Activated CD4-positive, alpha-beta T cell treated with anti-CD3 and anti-CD28 coated beads, Interleukin-2, amount 50 U/mL, for 48 hours (primary cell): ENCODE measurements at places on chromosomes 6 and 20.

GRCh38 chr20:8127553-8128255, 4.4 kb upstream of the PLCB1 start:
- DNase-seq = no peak

DNA sequence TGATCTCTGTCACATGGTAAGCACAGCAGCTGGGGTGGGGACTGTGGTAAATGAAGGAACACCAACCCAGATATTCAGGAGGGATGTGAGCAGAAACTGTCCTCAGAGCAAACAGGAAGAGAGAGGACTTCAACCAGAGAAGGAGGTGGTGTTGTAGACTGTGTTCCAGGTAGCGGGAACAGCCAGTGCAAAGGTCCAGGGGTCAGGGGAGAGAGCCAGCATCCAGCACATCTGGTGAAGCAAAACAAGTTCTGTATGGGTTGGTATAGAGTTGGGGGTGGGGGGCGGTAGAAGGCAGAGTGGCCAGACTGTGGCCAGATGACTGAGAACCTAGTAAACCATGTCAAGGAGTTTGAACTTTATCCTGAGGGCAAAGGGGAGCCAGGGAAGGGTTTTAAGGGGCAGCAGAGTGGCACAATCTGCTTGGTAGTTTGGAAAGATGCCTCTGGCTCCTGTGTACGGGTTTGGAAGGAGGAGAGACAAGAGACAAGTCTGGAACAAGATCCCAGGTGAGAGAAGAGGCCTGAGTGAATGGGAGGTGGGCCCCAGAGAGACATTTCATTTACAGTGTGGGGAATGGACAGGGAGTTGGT, 27.8 kb upstream of the TTPAL start:
- no peak for DNase-seq

- no peak for DNase-seq
These were observed 33.2 kb downstream of the COL21A1 start for GRCh38 chr6:56214041-56214702.

GRCh38 chr6:21381331-21381963, 212.1 kb upstream of the SOX4 start:
- DNase-seq = no peak

GRCh38 chr6:33088258-33088930, 12.6 kb downstream of the HLA-DPB1 start:
- no peak for DNase-seq

- DNase-seq = no peak
These were observed 7.1 kb upstream of the UST start for GRCh38 chr6:148739822-148740128.

DNA sequence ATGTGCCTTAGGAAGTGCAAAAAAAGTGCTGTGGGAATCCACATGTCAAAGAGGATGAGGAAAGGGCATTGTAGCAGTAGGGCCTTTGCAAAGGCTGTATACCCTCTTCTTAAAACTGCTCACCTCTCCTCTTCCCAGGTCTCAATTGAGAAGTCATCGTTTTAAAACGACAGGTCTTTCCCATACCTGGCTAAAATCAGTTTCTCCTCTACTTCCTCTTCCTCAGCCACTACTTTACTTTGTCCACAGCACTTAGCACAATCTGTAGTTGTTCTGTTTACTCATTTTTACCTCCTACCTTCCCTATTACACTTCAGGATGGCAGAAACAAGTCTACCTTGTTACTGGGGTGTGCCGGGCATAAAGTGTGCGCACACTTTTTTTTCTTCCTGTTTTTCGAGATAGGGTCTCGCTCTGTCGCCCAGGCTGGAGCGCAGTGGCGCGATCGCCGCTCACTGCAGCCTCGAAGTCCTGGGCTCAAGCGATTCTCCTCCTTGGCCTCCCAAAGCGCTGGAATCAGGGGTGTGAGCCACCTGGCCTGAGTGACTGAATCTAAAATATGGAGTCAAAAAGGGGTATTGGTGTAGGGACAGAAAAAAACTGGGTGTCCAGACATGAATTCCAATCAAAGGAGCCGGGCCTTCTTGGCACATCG, 9.8 kb upstream of the ELOVL5 start:
- DNase-seq = no peak

DNA sequence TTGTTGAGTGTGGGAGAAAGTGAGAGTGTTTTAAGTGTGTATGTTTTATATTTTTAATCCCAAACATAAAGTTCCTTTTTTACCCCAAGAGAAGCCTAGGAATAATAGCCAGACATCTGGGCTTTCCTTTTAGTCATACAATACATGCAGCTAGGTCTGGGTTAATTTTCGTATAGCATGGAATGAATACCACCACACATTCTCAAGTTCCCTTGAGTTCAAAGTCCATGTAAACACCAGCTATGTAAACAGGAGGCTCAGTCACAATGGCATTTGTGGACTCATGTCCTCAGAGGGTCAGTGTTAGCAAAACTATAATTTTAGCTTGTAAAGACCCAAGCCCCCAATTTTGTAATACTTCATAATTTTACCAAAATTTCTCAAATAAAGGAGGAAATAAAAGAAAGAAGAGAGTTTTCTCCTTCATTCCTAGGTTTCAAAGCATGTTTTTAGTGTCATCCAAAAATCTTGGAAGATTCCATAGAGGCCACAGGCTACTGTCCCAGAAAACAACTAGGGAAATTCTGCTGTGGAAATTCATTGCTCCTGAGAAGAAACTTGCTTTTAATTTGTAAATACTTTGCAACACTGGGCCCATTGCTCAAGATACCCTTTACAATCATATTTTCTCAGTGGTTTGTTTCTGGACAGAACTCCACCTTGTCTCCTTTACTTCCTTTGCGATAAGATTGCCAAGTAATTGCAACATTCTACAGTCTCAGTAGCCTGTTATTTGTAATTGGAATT, 671.2 kb downstream of the COL12A1 start:
- DNase-seq = no peak

DNA sequence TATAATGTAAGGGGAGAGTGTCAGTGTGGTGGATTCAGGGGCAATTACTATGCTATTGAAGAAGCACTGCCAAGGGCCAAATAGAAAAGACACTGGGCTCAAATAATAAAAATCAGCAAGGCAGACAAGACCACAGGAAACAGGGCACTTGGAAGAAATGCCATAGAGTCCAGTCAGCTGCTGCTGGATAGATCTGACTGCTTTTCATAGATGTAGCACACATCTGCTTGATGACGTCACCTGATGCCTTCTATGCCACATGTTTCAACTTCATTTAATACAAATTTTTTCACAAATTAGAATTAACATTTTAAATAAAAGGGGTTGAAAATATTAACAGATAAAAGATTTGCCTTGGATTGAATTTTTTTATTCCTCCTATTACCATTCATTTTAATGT, 23.9 kb upstream of the AHI1 start:
- no peak for DNase-seq

DNA sequence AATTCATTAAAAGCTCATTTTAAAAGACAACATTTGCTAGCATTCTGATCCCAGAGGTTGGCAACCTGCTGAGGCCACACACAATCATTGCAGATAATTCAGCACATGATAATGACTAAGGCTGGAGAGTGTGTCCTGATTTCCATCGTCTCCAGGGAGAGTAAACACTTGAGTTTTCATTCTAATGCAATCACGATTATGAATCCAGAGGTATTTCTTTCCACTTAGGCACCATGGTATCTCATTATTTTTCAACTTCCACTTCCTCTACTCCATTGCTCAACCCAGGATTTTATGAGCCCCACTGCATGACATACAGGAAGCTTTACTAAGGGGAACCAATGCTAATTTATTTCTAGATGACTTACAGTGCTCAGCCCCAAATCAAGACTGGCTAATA, 273.8 kb upstream of the AGPAT4 start:
- DNase-seq = no peak

DNA sequence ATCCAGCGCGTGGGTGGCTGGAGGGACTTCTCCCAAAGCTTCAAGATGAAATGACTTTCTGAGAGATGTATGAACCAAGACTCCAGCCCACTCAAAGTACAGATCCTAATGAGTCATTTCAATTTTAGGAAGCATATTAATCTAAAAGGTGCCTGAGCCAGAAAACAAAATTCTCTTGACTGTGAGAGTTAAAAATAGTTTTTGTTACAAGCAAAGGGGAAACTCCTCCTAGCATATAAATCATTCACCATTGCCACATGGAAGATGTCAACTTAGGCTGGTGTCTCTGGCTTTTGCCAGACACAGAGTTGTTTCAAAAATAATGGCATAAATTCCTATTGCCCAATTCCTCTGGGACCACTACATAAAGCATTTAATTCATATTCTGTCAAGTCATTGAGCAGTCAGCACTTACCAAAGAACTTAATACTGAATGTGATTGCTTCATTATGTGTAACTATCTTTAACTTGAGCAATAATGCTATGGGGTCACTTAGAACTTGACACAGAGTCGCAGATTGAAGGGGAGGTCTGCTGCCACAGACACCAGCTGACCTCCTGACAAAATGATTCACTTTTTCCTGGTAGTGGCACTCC, 280.6 kb downstream of the SLC35F1 start:
- DNase-seq = peak; percentile 14

- DNase-seq = no peak
These were observed 67.9 kb downstream of the TRMT11 start for GRCh38 chr6:126054258-126054702.

DNA sequence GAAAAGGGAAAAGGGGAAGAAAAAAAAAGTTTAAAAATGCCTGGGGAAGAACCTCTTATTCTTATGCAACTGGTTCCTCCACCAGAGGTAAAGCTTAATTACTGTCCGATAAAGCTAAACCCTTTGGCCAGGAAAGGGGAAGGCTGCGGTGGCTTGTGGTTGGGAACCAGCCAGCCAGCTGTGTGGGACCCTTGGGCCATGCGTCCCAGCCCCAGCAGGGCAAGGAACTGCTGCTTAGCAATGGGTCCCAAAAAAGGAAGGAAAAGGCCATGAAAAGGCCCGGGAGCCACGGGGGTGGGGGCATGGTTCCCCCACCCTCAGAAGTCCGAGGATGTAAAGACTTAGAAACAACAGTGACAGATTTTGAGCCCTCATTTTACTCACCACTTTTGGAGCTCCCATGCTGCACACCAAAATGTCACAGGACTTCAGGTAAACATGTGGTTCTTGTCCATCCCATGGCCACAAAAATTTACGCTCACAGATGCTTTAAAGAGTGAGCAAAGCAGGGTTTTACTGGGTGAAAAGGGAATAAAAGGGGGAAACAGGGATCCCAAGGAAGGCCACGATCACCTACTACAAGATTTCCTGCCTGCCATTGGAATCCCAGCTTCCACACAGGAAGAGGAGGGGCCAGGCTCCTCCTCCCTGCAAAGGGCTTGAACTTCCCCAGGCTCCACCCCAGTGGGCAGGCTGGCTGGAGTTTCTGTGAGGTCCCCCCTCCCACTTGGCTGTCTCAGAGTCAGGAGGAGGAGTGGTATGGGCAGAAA, 1234.7 kb upstream of the GJE1 start:
- DNase-seq = no peak

DNA sequence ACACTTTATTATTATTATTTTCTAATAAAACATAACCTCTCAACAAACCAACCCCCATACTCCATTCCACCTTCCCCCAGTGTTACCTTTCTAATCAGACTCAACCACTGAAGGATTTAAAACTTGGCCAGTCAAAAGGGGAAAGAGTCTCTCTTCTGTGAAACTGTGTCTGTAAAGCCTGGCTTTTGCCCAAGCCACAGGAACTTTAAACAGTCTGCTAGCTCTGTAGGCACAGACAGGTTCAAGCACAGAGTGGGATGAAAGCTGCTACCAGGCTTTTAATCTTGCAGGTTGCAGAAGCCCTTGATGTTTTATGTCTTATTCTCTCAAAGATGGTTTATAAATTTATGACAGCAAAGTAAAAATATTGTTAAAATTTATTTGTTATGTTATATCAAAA, 585.7 kb downstream of the TENT5A start:
- no peak for DNase-seq

GRCh38 chr20:21628800-21629199, 76.7 kb upstream of the PAX1 start:
- no peak for DNase-seq

- DNase-seq = no peak
These were observed 34.4 kb downstream of the NCOA7 start for GRCh38 chr6:125824946-125825771.

DNA sequence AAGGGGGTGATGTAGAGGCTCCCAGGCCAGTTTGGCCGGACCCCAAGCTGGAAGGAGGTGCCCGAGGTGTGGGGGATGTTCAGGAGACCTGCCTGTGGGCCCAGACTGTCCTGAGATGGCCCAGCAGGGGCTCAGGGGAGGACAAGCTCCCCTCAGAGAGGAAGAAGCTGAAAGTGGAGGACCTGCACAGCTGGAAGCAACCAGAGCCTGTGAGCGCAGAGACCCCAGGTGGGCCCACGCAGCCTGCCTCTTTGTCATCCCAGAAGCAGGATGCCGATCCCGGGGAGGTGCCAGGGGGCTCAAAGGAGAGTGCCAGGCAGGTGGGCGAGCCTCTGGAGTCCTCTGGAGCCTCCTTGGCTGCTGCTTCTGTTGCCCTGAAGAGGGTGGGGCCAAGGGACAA, 29.7 kb downstream of the ZNF831 start:
- DNase-seq = no peak
